CD4-positive, alpha-beta T cell treated with Interleukin-2 at 100 ng/mL for 4 hours (primary cell): ENCODE measurements at places on chromosomes 1 and 21.

DNA sequence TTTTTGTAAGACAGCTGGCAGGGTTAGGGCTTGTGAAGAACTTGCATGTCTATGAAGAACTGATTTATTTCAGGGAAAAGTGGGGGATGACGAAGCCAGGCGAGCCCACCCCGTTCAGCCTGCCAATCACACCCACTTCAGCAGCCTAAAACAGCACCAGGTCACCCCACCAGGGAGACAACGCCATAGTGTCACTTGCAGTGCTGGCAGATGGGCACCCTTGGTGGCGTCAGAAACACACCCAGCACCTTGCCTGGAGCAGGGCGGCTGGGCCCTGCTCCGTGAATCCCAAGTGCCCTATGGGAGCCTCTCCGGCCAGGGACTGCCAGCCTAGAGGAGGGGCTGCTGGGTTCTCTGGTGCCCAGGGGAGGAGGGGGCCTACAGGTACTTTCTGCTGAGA lies 5.0 kb upstream of the NADK start:
- no peak for DNase-seq

GRCh38 chr21:16532840-16533239 lies 803.1 kb downstream of the USP25 start:
- no peak for DNase-seq

DNA sequence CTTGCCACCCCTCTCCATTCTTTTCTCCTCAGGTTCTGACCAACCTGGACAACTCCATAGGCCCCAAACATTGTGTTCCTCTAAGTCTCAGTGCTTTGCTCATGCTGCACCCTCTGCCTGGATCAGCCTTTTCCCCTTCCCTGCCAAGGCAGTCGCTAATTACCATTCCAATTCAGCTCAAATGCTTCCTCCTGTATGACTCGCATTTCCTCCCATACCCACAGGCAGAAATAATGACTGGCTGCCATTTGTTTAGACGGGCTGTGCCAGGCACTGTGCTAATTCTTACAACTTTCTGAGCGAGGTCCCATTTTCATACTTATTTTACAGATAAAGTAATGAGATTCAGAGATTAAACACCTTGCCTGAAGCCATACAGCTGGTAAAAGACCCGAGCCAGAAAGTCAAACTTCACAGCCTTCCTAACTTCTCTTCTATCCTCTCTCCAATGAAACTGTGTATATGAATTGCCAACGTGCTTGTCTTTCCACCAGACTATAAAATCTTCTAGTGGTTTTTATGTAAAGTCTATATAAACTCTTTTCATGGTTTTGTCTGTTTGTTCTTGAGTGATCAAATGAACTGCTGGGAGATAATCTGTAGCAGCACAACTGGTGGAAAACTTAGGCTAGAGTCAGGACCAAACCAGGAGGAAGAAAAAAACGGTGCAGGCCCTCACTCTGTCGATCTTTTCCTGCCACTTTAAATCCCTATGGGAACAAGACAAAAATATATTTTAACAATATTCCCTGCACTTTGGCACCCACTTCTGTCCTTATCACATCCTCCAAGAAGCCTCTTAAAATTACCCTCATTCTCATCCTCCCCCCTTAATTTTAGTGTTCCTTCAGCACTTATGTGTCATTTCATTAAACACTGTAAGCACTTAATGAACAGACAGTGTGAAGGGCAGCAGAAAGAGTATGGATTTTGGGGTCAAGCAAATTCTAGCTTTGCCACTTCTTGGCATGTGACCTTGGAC lies 33.7 kb downstream of the RAB3B start:
- DNase-seq, result no peak

DNA sequence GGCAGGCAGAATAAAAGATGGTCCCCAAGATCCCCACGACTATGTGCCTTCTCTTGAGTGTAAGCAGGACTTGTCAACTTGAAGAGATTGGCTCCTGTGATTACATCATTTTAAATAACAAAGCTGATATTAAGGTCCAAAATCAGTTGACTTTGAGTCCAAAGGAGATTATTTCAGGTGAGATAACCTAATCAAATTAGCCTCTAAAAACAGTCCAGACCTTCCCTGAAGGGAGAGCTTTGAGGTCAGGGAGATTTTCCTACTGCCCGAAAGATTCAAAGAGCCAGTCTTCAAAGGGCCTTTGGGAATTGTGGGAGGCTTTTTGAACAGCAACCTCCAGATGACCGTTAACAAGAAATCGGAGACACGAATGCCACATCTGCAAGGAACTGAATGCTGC lies 51.5 kb upstream of the NCAM2 start:
- no peak for DNase-seq

GRCh38 chr1:43711049-43711448 lies 3.7 kb downstream of the ST3GAL3 start:
- DNase-seq, result no peak

DNA sequence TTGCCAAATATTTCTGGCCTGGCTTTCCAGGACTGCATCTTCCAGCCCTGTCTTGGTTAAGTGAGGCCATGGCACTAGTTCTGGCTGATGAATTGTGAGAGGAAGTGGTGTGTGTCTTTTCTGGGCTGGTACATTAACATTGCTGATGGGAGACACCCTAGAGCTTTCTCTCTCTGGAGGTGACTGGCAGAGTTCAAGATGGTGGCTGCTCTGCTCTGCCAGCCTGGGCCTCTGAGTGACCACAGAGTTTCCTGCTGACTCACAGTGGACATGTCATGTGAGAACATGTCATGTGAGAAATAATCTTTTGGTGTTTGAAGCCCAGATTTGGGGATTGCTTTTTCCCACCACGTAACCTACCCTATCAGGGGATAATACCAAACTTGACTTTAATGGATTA lies 218.0 kb upstream of the KIAA0040 start:
- DNase-seq, result no peak

GRCh38 chr1:212101251-212101650 lies 65.7 kb downstream of the DTL start:
- DNase-seq, result no peak

DNA sequence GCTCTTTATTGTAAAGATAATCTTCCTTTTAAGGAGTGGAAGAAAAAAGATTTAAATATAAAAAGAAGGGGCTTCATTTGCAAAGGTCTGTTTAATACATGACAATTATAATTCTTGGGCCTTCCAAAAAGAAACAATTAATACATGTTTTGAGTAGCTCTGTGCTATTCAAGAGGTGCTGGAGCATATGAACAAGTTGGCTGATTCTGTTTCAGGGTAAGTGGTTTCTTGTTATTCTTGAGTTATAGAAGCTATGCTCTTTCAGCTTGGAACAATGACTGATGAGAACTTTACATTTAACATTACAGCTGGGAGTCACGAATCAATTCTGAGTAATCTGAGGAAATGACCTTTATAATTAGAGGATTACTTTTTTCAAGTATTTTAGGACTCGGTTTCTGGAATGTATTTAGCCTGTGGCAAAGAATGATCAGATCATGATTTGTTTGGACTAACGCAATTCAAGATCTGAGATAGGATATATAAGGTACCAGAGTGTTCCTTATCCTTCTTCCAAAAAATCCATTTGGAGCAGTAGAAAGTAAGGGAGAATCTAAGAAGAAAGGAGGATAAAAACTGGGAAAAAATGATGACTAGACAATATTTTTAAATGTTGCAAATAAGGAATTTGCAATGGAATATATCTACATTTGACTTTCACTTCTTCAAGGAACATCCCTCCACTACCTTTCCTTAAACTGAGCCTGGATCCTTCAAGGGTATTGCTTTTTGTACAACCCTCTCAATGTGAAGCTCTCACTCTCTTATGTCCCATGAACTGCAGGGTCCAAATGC lies 77.1 kb upstream of the KCTD3 start:
- no peak for DNase-seq

- no peak for DNase-seq
These were observed 20.9 kb downstream of the URB1 start for GRCh38 chr21:32371913-32372314.
